Activated naive CD4-positive, alpha-beta T cell treated with anti-CD3 and anti-CD28 coated beads, Interleukin-2, amount 50 U/mL, for 16 hours (primary cell): ENCODE measurements at places on chromosomes 6 and 20.
A peak's percentile ranks its signal among the peaks of the same experiment; 100 is the strongest.

DNA sequence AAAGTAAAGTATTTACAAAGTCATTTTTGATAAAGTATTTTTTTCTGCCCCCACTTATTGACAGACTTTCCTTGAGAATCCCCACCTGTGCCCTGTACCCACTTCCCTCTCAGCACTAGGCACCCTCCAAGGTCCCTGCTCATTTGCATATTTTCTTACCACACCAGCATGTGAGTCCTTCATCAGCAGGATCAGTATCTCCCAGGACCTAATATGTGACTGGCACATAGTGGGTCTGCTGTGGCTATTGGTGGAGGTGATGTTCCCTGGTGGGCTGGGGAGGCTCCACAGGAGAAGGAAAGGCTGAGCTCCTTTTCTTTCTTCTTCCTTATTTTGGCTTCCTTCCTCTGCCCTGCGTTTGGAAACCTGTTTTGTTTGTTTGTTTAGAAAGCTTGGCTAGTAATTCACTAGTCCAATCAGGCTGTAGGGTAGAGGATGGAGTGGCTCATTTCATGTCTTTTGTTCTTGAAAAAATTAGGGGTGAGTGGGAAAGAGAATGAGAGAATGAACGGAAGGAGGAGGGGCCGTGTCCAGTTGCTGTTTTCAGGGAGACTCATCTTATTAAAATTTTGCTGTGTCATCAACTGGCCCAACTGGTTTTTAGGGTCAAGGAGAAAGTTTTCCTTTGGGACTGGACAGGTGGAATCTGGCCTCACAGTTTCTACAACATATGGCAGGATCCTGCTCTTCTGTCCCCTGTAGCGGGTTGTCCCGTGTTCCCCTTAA, 2.8 kb upstream of the RNF24 start:
- no peak for DNase-seq

DNA sequence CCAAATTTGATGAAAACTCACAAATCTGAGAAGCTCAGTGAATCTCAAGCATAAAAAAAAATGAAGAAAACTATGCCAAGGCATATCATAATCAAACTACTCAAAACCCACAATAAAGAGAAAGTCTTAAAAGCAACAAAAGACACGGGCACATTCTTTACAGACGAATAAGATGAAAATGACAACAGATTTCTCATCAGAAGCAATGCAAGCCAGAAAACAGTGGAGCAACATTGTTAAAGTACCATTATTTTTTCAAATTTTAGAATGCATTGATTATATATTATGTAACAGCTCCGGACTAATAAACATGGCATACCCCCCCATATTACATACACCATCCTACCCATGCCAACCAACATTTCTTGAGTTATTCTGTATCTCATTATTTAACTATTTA, 55.3 kb upstream of the INSM1 start:
- DNase-seq = no peak

- DNase-seq = no peak
Measured at GRCh38 chr6:17390276-17390675, 3.1 kb upstream of the CAP2 start.

DNA sequence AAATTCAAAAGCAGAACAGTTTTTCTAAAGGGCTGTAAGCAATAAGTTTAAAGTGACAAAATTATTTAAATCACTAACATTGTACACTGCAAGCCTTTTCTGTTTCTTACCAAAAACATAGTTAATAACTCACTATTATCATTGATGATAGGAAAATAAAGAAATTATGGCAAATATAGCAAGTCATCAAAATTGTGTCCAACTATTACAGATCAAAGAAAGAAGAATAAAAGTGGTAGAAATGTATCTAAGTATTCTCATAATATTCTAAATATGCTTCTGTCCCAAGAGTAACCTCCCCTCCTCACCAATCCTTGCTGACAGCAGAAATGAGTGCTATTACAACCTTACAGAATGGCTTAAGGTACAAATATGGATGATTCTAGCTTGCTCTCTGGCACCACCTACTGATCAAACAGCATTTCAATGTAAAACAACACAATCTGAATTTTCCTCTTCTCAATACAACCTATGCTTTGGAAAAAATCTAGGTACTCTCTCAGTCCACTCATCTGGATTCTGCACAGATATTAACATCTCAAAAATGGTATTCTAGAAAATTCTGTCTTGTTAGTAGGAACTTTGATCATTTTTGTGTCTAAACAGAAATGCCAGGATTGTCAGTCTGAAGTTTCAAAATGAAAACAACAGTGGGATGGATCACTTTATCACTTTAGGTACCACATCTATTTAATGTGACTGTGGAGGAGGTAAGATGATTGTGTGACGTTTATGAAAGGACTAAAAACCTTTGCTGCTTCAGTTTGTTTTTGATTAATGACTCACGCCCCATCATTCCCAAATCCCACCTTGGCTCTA, 40.9 kb downstream of the ZFP64 start:
- DNase-seq = no peak

DNA sequence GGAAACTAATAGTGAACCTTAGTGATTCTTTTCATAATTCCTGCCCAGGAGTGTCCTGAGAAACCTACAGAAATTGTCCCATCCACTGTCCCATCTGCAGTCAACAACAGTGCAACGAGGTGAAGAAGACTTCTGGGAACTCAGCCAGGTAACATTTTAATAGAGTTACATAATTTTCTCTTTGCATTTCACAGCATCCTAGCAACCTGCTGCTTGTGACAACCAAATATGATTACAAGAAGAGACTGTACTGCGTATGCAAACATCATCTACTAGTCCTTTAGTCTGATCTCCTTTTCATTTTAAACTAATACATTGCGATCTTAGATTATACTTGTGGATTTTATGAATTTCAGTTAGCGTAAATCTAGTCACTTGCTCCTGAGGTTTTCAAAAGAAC, 951.6 kb downstream of the TFAP2A start:
- DNase-seq = no peak

DNA sequence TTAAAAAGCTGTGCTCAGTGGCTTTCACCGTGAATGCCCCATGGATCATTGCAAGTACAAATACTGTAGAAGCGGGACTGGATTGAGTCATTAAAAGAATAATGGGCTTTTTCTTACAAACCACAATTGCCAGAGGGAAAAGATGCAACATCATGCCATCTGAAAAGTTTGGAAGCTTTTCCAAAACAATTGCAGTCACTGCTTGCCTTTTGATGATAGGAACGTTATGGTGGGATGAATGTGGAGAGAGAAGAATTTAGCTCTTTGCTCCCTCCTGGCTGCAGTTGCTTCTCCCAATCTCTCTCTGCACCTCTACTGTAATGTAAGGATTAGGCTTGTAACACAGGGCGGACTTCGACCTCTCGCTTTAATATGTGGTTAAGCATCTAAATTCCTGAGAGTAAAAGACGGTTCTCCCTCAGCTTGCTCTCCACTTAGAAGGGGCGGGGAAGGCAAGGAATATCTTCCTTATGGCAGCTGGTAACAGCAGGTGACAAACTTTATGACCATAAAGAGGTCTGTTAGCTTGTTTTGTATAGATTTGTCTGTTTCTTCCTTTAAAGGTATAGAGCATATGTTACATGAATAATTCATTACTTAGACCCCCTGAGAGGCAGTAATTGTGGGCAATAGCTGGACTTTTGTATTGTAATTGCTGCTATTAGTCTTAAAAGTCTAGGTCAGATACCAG, 376.1 kb downstream of the UTRN start:
- DNase-seq = no peak

- DNase-seq = no peak
Measured at GRCh38 chr6:73108949-73109348, 116.3 kb downstream of the KHDC1L start.

DNA sequence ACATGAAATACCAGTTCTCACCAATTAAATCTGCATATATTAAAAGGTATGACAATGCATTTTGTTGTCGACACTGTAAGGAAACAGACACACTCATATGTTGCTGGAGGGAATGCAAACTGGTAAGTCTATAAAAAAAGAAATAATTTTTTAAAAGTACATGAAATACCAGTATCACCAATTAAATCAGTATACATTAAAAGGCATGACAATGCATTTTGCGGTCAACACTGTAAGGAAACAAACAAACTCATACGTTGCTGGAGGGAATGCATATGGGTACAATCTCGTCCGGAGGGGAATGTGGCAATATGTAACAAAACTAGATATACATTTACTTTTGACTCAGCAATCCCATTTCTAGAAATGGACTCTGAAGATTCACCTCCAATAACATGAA, 6.5 kb downstream of the ZNF322 start:
- DNase-seq = no peak

- no peak for DNase-seq
Measured at GRCh38 chr20:11296951-11297350, 620.7 kb upstream of the BTBD3 start.

- no peak for DNase-seq
Measured at GRCh38 chr6:28634411-28634760, 108.7 kb downstream of the GPX5 start.

GRCh38 chr6:151014404-151015100, 149.1 kb downstream of the MTHFD1L start:
- DNase-seq = peak; percentile 50

DNA sequence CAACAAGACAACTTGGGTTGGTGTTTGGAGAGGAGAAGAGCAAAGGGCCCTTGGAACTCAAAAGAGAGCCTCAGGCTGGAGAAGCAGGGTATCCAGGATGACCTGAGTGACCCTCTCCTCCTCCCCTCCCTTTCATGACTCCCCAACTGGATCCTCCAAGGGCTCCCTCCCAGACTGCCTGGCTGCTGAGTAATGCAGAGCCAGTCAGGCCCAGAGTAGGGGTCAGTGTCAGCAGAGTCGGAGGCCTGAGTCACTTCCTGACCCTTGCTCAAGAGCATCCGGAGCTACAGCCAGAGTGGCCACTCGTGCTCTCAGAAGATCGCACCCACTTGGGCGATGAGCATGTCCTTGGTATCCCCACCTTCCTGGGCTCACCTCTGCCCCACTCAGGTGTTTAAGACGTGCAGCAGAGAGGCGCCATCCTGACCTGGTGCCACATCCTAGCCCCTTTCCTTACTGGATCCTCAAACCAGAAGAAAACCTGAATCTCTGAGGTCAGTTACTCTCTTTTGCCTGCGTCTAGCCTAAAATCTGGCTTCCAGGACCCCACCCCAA, 2.8 kb upstream of the MAPK13 start:
- DNase-seq = no peak

DNA sequence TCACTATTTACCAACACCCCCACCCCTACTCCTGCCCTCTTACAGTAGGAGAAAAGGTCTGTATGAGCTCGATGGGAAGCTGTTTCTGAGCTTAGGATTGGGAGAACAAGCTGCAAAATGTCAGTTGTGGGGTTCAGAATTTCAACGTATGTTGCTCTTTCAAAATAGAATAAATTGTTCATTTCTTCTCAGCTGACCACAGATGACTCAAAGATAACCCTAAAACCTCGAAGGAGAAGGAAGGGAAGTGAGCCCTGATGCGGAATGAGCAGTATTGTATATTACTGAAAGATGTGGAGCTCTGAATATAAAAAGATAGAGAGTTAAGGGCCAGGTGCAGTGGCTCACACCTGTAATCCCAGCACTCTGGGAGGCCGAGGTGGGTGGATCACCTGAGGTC, 35.9 kb upstream of the MYLIP start:
- DNase-seq = no peak

- no peak for DNase-seq
Measured at GRCh38 chr20:17731233-17731632, 31.5 kb downstream of the BANF2 start.

DNA sequence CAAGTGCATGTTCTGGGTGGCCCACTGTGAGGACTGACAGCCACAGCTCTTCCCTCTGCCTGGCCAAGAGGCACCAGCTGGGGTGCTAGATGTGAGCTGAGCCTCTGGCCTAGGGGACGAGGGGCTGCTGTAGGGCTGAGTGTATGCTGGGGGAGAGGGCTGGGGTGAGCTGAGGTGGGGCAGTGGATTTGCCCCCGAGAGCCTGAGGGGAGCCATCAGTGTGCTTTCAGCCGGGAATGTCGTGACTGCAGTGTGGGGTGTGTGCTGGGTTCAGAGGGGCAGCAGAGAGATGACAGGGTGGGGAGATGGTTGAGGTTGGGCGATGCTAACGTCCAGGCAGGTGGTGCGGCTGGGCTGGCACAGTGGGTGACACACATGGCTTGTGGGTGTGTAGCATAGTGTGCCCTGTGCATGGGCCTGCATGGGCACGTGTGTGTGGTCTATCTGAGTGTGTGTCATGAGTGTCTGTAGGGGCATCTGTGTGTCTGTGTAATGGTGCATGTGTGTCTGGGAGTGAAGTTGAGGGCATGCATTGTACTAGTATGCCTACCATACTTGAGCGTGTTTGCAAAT, 46.0 kb upstream of the BLCAP start:
- DNase-seq = no peak

DNA sequence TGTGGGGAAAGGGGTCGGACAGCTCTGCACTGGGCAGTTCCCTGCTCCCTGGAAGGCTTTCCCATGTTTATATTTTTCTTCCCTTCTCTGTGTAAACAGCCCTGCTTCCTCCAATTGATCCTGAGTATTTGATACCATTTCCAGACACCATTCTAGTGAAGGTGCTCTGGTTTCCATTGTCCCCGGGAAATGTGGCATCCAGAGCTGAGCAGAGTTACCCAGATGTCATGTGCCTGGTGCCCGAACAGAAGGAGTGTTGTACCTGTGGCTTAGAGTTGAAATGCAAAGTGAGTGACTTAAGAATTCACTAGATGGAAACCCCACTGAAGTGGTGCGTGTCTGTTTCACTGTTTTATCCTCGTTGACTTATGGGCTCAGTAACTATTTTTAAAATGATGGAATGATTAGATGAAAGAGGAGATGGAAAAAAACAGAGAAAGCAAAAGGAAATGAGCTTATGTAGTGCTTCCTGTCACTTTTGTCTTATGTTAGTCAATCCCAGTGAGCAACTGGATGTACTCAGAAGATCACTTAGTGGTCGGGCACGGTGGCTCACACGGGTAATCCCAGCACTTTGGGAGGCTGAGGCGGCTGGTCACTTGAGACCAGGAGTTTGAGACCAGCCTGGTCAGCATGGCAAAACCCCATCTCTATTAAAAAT, 83.8 kb downstream of the SASH1 start:
- no peak for DNase-seq

- no peak for DNase-seq
Measured at GRCh38 chr6:41336824-41337223, 1.4 kb downstream of the NCR2 start.

GRCh38 chr6:47321577-47321976, 11.9 kb upstream of the TNFRSF21 start:
- no peak for DNase-seq

DNA sequence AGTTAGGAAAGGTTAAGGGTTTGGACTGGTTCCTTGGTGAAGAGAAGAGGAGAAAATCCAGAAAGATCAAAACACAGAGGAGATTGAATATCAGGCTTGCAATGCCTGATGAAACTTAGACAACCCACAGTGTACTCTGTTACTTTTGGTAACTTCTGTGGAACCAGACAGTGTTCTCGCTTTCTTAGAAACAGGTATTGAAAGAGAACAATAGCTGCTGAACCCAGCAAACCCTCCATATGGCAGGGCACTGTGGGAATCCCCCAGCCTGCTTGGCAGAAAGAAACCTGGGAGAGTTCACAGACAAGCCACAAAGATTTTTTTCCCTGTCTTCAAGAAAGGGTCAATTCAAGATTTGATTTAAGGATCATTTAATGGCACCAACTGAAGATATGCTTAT, 342.8 kb downstream of the FOXA2 start:
- no peak for DNase-seq

DNA sequence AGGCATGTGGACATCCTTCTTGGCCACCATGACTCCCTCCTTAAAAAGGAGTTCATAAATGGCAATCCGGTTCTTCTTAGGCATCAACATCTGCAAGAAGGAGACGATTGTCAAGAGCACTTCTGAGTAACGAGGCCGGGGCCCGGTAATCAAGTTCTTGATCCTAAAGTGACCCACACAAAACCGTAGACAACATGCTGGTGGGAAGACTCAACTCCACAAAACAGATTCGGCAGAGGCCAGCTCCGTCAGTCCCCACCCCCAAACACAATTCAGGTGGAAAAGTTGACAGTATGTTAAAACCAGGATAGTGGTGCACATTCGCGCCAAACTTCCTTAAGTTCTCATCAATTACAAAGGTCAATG, 754 bp downstream of the RPS10 start:
- no peak for DNase-seq
